ENCODE measurements at places on chromosomes 7 and 10.
A peak's percentile ranks its signal among the peaks of the same experiment; 100 is the strongest.

GRCh38 chr7:78828317-78828716 is 625.1 kb downstream of the MAGI2 start:
- no peak for DNase-seq

DNA sequence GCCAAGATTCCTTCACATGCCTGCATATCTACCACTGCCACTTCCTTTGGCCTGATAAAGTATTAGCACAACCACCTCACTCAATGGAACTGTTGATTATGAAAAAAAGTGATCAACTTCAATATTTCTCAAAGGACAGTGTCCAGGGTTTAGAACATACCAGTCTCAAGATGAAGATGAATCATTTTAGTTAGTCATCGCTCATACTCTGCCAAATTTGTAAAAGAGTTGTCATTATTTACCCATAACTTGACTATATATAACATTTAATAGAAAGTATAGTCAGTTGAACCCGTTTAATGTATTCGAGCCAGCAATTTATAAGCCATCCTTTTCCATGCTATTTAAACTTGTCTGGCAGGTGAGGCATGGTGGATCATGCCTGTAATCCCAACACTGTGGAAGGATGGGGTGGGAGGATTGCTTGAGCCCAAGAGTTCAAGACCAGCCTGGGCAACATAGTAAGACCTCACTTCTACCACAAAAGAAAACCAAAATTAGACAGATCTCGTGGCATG is 33.2 kb downstream of the SPAM1 start:
- DNase-seq, result no peak

DNA sequence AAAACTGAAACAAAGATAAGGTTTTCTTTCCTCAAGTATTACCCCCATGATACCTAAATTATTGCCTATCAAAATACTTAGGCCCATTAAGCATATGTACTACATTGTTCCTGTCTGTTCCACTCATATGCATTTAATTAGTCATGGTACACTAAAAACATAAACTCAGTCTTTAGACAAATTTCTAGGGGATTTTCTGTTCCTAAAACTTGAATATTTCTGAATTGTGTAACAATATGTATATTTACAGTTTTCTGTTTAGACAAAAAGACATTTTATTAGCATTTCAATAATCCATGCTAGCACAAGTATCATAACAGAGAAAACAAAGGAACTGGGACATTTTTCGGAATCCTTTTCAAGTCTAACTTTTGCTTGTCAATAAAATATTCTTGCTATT is 234.2 kb downstream of the CRPPA start:
- DNase-seq, result no peak

DNA sequence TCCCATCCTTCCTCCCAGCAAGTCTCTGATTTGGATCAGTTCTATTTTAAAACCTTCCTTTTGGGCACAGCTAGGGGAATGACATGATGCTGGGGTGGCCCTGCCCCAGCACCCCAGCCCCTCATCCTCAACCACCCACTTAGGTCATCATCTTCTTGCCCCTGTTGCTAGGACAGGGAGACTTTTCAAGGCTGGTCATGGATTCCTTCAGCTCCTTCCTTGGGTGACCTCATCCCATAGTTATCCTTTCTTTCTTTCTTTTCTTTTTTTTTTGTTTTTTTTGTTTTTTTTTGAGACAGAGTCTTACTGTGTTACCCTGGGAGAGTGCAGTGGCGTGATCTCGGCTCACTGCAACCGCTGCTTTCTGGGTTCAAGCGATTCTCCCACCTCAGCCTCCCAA is 127.2 kb downstream of the WDFY4 start:
- DNase-seq, result no peak

GRCh38 chr7:10537764-10538163 is 435.9 kb upstream of the PHF14 start:
- no peak for DNase-seq

DNA sequence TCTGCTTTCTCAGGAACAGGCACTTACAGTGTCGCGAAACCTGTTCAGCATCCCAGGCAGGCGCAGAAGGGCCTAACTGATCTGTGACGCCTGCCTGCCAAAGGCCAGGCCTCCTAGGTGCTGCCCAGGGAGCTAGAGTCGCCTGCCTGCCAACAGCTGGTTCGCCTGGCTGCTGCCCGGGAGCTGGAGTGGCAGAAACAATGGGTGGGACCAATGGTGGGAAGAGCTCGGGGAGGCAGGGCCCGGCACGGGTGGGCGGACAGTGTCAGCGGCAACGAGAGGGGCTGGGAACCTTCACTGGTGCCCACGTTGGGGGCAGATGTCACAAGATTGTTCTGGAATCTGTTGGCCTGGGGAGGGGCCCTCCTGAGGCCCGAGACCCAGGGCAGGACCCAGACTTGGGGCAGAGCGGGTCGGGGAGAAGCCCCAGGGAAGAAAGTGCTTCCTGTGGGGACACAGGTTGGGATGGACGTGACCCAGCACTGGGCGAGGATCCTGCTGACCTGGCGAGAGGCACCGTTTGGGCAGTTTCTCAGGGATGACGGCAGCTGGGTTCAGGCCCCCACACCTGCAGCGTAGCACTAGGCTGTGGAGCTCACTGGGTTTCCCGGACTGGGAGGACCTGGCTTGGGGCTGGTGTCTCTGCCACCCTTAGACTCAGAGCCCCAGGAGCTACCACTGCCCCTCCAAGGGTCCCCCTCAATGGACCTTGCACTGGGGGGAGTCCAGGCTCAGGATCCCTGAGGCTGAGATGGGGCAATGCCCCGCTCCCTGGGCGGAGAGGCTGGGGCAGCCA is 181.8 kb downstream of the ELFN1 start:
- no peak for DNase-seq

GRCh38 chr7:19097165-19098055 is 20.0 kb downstream of the TWIST1 start:
- no peak for DNase-seq

- no peak for DNase-seq
Observed at GRCh38 chr7:69060516-69060915, 537.8 kb upstream of the AUTS2 start.

DNA sequence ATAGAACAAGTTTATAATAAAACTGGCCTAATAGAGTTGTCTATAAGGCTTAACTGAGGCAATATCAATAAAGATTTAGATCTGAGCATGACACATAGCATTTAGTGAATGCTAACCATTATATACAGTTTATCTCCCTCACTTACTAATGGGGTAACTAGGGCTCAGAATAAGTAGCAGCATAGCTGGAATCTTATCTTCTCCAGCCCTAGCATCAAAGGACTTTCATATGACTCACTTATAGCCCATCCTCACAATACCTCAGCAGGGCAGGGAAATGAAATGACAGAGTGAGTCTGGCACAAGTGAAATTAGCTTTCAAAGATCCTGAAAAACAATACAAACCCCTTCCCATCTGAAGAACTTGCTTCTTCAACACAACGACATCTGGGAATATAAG is 362.9 kb downstream of the KIF20B start:
- no peak for DNase-seq

DNA sequence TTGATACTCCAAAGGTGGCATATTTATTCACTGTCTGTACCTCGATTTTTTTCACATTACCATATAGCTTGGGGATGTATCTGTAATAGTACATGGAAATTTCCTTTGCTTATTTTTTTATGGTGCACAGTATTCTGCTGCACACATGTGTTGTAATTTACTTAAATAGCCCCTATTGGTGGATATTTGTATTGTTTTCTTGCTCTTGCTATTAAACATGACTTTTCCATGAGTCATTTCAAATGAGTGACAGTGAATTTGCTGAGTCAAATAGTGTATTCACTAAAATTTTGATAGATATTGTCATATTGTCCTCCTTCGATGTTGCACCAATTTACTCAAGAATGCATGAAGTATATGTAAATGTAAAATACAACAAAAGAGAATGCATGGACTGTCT is 122.7 kb upstream of the STEAP4 start:
- DNase-seq, result no peak

DNA sequence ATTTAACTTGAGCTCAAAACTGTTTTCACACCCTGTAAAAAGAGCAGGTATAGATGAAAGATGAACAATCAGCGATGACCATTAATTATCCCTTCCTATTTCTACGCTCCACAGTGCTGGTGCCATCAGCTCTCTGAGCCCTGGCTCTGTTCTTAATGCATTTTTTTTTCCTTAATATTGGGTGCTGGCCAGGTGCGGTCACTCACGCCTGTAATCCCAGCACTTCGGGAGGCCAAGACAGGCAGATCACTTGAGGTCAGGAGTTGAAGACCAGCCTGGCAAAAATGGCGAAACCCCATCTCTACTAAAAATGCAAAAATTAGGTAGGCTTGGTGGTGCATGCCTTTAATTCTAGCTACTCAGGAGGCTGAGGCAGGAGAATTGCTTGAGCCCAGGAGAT is 4.2 kb downstream of the STEAP4 start:
- no peak for DNase-seq

DNA sequence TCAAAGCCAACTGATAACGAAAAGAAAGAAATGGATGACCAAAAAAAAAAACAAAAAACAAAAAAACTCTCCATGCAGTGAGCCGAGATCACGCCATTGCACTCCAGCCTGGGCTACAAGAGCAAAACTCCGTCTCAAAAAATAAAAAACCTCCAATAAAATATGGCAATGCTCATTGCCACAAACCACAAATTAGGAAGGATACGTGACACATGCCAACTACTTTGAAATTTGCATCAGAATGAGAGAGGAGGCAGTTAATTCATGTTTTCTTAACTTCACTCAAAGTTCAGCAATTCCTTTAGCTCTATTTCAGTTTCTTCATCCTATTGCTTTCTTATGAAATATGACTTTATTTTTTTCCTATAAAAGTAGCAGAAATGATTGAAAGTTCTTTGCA is 398.1 kb upstream of the C7orf33 start:
- DNase-seq, result no peak

DNA sequence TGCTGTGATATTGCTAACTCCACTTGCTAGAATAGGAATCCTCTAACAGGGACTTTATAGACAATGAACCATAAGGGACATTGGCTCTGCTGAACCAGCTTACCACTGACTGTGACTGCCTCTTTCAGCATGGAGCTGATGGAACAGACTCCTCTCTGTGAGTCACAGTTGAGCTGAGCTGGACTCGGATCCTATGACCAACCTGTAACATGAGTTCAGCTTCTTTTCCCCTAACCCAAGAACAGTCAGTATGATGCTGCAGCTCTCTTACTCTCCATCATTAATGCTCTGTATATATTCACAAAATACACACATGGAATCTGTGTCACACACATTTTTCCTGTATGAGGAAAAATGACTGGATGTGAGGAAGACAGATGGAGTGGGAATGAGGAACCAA is 177.9 kb upstream of the BET1 start:
- DNase-seq, result no peak

DNA sequence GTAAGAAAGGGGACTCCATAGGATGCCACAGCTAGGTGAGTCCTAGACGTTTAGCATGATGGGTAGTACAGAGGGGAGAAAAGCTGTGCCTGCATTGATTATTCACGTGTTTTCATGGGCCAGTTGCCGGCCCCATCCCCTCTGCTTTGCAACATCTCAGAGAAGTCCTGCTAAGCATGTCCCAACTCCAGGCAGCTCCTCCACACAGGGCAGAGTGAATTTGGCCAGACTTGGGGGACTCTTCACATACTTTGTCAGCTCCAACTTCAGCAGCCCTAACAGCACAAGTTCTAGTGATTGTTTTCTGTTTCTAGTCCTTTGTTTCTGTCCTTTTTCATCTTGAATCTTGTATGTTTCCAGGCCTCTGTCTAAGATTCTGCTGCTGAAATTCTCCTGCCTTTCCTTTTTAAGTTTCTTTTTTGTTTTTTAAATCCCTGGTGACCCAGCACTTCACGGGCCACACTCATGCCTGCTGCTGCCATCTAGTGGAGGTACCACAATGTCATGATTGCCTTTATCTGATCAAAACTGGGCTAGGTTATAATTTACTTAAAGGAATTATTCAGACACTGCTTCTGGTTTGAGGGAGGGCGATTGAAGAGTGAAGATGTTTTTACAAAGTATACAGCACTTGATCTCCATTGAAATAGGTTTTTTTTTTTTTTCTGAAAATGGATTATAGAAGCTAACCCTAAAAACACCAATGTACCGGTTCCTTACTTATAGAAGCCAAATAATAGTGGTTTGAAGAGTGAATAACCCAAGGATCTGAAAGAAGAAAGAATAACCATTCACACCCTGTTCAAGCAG is 276.9 kb downstream of the CSTF2T start:
- DNase-seq, result peak; percentile 20

GRCh38 chr7:2956526-2957368 is 86.9 kb downstream of the CARD11 start:
- DNase-seq, result peak; percentile 36
